ENCODE measurements at places on chromosomes 3 and 15.

DNA sequence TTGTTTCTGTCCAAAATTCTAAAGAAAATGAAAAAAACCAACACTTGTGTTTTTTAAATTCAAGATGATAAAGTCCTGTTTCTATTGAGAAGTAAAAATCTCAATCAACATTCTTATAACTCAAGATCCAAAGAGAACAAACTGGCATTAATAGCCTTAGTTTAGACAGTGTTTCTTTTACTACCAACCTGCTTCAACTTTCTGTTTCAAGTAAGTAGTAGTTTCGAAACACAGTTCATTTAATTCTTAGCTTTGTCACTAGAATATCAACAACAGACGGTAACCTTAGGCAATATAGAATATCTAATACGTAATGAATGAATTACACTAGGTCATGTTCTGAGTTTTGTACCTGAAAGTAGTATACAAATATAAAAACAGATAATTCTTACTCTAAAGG is 23.7 kb downstream of the CIP2A start:
- DNase-seq, result no peak

DNA sequence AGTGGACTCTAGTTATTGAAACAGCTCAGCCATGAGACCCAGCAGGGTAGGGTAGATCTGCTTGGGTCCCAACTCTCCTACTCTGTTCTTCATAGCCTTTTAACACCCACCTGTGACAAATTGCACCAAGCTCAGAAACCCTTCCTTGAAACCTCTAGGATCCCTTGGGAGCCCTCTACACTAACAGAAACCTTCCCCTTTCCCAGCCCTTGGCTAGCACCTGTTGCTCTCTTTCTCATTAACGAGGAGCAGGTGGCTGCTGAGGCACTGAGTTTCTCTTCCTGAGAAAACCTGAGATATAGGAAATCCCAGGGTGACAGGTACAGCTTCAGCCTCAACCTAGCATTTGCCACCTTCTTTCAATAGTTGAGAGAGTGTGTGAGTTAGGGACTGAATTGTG is 88.3 kb upstream of the CLSTN2 start:
- DNase-seq, result peak; percentile 98

- no peak for DNase-seq
Measured at GRCh38 chr15:81666839-81667238, 292.8 kb upstream of the TMC3 start.

GRCh38 chr3:77459926-77460325 is 420.0 kb downstream of the ROBO2 start:
- DNase-seq, result no peak

DNA sequence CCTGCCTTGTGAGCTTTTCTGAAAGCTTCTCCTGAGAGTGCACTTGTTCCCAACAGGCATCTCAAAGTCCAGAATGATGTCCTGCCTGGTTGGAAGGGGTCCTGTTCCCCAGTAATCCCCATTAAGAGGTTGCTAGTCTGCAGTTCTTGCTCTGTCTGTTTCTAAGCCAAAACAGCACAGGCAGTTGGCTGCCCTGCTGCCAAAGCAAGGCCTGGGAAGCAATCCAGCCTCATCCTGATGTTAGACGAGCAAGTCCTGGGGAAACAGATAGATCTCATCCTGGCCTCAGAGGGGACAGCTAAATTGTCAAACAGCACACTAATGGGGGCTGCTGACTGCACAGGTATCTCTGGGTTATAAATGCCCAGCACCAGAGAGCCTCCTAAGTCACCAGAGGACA is 198.0 kb downstream of the EPHB1 start:
- no peak for DNase-seq

- DNase-seq, result no peak
Measured at GRCh38 chr3:143601723-143602484, 246.4 kb downstream of the SLC9A9 start.

DNA sequence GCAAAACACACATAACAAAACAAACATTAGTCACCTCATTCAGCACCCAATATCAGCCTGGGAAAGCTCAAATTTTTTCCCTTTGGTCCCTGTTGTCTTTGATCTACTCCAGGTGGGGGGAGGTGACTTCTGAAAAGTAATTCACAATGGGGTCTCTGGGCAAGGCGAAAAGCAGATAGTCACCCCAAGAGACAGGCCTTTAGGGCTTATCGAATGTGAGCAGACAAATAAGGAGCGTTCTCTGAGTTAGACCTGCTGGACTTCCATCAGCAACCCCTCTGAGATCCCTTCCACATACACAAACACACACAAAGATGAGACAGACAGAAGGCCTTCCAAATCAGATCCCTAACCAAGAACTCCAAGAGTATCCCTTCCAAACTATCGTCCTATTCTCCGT is 171.0 kb upstream of the SMAD3 start:
- no peak for DNase-seq

GRCh38 chr15:70531576-70531975 is 231.8 kb downstream of the UACA start:
- no peak for DNase-seq

DNA sequence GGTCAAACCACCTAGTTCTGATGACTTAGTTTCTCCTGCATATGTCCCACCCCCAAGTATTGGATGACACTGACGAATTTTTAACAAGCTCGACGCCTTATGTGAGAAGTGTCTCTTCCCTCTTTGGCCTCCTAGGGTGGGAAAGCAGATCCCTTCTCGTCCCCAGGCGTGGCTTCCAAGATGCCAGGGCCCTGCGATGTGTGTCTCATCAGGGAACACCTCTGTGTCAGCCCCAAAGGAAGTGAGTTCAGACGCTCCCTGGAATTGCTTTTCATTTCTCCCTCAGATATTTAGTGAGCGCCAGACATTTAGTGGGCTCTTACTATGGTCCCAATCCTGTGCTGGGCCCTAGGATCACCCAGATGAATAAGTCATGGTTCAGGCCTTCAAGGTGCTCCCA is 212.7 kb upstream of the NR2E3 start:
- DNase-seq, result no peak

DNA sequence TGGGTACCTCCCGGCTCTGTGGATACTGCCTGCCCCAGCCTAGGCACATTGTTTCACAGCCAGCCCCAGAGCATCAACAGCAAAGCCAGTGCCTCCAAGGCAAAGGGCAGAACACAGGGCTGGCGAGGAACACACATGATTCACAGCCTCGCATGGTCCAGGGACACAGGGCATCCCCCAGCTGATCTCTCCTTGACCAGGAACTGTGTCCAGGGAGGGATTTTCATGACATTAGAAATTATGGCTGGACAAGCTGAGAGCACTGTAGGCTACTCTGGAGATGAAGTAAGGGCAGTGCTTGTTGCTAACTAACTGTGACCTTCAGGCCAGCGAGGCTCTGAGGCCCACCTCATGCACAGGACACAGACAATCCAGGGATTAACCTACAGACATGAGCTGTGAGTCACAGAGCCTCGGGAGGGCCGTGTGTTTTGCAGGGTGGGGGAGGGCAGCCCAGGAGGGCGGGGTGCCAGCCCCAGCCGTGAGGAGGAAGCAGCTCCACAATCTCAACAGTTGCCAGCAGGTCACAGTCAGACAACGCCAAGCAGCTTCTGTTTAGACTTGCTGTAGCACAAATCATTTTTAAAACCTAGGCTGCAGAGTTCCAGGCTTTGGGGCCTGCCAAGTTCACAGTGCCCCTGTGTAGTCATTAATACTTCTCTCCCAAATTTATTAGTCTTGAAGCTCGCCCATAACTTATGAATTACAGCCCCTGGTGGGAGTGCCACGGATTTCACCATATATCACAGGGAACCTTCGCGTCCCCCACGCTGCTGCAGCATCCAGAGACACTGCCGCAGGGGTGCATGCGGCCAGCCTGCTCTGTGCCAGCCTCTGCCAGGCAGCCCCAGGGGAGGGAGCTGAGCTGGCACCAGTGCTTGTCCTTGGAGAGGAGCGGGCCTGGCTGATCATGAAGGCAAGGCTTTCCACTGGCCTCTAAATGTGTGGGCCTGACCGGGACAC is 114.7 kb downstream of the ETFA start:
- no peak for DNase-seq

DNA sequence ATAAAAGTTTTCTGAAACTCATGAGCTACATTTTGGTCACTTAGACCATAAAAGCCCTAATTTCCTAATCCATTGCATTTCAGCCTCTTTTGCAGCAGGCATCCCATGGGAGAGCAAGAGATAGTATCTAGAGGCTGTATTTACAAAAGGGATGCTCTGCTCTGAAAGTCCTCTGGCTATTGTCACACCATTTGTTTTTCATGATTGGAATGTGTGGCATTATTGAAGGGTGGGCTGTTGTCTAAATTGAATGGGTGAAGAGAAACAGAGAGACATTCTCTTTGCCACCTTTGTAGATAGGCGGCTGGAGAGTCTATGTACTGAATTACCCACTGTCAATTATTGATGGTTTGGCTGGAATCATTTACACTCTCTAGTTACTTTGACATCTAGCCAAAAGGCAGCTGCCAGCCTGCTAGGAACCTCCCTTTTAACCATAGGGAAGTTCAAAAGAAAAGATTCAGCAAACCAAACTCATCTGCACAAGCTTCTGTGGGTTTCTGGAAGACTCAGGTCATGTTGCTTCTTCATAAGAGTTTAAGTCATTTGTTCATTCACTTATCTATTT is 89.8 kb upstream of the RARB start:
- DNase-seq, result no peak

DNA sequence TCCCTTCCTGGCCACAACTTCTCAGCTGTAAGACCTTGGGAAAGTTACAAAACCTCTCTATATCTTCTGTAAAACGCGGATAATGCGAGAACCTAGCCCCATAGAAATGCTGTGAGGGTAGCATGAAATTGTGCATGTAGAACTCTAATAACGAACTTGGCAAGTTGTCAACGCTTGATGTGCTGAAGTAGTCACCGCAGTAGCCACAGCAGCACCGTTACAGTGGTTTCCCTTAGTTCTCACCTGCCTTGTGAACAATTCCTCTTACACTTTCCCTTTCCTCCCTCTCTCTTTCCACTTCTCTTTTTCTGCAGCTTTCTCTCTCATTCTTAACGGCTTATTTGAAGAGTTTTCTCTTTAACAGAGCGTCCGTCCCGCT is 447 bp upstream of the SHQ1 start:
- DNase-seq, result no peak

DNA sequence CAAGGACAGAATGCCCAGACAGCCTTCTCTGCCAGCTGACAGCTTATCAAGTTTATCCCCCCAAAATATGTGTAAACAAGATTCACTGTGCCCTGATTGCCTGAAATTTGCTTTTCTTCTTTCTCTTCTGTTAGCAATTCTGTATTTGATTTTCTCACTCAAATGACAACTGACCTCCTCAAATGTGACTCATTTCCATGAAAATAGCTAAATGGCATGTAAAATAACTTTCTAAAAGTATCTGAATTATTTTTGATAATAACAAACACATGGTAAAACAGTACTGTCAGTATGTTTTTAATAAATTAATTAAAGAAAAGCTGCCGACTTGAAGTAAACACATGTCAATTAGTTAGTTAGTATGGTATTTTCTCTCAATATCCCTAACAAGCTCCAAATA is 202.3 kb upstream of the STAC start:
- DNase-seq, result no peak

DNA sequence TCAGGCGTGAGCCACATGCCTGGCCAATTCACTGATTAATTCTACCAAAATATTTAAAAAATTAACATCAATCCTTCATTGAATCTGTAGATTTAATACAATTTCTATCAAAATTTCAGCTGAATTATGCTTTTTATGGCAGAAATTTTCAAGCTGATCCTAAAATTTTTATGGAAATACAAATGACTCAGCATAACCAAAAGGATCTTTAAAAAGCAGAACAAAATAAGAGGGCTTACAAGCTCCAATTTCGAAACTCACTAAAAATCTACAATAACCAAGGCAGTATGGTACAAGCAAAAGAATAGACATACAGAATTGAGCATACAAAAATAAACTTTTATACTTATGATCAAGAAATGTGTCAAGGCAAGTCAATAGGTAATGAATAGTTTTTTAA is 180.4 kb upstream of the CTNNB1 start:
- DNase-seq, result no peak

- DNase-seq, result no peak
Measured at GRCh38 chr15:89486726-89487050, 9.7 kb downstream of the RHCG start.

GRCh38 chr15:34070003-34070402 is 31.0 kb upstream of the AVEN start:
- no peak for DNase-seq

DNA sequence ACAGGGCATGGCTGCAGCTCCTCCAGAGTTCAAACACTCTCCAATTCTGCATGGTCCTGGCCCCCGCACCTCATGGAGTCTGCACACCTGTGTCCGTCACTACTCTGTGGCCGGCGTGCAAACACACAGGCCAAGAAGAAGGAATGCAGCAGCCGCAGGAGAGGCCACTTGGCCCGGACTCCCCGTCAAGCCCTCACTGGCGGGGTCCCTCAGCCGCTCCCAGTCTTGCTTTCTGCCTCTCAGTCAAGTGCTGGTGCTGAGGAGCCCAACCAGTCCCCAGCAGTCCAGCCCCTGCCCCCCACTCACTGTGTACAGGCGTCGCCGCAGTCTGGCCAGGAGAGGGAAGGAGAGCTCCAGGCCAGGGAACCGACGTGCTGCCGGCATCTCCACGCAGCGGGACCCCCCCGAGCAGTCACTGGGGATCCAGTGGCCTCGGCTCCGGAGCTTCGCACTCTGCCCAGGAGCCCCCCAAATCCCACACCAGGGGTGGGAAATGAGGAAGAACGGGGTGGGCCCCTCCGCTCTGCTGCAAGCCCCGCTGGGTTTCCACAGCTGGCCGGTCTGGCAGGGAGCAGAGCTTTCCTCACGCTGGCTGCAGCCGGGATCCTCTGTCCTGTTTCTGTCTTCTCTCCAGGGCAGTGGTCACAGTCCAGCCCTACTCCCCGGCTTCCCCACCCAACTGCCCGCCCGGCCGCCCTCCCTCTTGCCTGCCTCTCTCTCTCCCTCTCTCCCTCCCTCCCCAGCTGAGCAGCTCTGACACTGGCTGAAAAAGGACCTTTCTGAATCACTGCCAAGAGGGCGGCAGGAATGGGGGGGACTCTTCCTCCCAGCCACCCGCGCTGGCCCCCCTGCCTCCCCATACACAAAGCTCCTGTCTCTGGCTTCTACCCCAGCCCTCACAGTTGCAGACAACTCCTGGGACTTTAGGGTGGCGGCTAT is 16.0 kb downstream of the TNK2 start:
- DNase-seq, result no peak

GRCh38 chr3:37181756-37182155 is 7.4 kb upstream of the LRRFIP2 start:
- DNase-seq, result no peak

DNA sequence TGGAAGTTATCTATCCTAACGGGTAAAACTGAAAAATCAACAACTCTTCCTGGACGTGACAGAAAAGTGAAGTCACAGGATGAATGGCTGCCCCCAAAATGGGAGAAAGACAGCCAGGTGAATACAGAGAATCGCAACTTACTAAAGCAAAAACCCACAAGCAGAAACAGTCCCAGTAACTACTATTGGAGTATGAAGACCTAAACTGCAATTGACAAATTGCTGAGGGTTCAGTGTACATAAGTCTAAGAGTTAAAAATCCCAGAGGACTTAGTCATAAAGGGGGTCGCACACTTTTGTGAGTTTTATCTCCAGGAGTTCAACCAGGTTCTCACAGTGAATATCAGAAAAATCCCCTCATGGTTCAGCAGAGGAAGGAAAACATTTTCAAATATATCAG is 56.8 kb upstream of the IMPG2 start:
- DNase-seq, result no peak

GRCh38 chr15:99386391-99386790 is 135.1 kb downstream of the LRRC28 start:
- DNase-seq, result no peak

Measured in NCI-H1436 (cell line).